ENCODE measurements at places on chromosomes 6 and 20. TPM values are rescaled to one million over a fixed set of nuclear protein-coding genes. Genes with fewer than 3 reads are reported as not detected.

NMBR gene
- total RNA-seq = not detected

DNA sequence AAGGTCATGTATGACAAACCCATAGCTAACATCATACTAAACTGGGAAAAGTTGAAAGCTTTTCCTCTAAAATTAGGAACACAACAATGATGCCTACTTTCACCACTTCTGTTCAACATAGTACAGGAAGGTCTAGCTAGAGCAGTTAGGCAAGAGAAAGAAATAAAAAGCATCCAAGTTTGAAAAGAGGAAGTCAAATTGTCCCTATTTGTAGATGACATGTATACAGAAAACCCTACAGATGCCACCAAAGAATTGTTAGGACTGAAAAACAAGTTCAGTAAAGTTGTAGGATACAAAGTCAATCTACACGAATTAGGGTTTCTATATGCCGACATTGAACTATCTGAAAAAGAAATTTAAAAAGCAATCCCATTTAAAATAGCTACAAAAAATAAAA, 89.4 kb upstream of the GLP1R start:
- DNase-seq = no peak

DNA sequence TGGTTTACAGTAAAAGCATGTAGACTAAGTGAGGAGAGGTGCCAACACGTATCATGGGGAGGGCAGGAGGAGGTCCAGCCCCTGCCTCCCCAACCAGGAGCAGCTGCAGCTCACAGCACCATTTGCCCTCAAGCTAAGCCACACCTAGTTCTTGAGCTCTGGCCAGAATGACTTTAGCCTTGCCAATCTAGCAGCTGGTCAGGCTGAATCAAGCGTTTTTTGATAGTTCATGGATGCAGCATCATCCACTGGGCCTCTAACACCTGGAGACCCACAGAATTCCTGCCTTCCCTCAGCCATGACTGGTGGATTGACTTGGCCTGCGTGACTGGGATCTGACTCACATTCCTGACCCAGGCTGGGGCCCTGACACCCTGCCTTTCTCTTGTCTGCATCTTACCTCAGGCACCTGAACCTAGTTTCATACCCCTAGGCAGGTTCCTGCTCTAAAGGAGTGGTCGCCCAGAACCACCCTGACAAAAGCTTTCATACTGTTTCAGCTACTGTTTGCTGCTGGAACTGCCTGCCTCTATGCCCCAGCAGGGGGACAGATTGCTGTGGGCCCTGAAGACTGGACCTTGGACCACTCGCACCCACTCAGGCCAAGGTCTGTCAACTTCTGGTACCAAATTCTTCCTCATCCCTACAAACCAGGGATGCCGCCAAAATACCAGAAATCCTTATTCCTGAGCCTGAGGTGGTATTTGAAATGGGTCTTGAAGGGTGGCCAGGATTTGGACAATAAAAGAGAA, 122.3 kb downstream of the QRSL1 start:
- DNase-seq = peak; percentile 100

RIMS1 gene
- total RNA-seq = not detected

GRCh38 chr6:31131595-31131994, 7.3 kb downstream of the PSORS1C2 start:
- no peak for DNase-seq

- DNase-seq = peak; percentile 4
Observed at GRCh38 chr6:69732045-69732444, 64.8 kb downstream of the LMBRD1 start.

- DNase-seq = no peak
Observed at GRCh38 chr6:32047855-32048766, 9.9 kb downstream of the CYP21A2 start.

DNA sequence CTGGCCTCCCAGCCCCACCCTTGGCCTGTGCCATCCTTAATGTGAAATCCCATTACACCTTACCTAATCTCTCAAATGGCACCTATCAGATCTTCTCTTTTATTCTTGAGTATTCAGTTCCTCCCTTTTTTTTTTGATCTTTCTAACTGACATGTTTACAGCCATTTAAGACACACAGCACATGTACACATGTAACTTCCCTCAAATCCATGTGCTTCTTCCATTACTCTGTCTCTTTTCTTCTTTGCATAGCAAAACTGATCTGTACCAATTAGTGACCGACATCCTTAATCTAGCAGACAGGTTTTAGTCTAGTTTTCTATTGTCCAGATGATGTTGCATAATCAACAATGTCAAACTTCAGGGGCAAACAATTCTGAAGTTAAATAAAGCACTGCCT, 413.8 kb upstream of the FLRT3 start:
- DNase-seq = no peak

DNA sequence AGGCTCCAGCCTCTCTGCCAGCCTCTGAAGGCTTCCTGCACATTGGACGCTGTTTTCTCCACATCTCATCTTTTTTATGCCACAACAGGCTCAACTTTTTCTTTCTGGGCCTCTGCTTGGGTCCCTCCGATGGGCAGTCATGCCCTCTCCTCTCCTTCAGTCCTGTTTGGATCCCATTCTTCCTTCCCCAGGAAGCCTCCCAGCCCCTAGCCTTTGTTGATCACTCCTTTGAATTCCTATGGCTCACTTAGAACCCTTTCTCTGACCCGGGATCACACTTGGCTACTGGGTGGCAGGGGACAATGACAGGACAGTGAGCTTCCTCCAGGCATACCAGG, 4.5 kb downstream of the SLA2 start:
- no peak for DNase-seq

DNA sequence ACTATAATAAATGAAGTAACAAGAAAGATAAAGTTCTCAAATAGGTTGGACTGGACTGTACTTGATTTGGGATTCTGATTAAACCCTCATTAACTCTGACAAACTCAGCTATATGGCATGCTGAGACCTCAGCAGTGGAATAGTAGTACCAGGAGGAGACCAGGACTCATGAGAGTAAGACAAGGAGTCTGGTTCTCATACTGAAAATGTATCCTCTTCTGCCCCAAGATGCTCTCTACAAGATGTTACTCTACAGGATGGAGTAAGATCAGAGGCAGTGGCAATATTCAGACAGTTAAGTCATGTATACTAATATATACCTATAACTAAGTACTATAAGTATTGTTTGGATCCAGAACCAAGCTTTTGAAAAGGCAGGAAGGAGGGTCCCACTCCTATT, 31.9 kb upstream of the SYNCRIP start:
- no peak for DNase-seq

SLC22A16 gene
- not detected for total RNA-seq

ROS1 gene
- total RNA-seq = not detected
